Amygdala (tissue), 56 donors: ENCODE measurements at places on chromosomes 5 and 9.

GRCh38 chr5:154047324-154047723, 8.6 kb downstream of the MFAP3 start:
- DNase-seq, result no peak

GRCh38 chr5:173420108-173420507, 91.9 kb upstream of the STC2 start:
- no peak for DNase-seq

DNA sequence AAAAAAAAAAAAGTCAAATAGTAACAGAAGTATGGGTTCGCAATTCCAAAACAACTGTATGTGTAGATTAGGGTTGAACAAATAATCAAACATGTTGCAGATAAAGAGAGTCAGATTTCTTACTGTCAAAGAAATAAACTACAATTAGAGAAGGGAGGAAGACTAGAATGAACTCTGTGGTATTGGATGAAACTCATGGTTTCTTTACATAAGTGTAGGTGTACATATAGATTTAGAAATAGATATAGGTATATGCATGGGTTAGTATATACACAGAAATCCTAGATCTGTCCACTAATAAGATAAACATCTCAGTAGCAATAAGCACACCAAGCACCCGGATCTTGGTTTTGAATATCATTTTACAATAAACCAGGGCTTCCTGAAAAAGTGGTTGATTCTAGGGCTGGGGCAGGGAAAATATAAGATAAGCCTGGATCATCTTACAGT, 21.3 kb downstream of the DTWD2 start:
- DNase-seq, result no peak

GRCh38 chr5:40497573-40497972, 182.1 kb upstream of the PTGER4 start:
- no peak for DNase-seq

- no peak for DNase-seq
Measured at GRCh38 chr9:134653259-134654009, 11.8 kb downstream of the COL5A1 start.

DNA sequence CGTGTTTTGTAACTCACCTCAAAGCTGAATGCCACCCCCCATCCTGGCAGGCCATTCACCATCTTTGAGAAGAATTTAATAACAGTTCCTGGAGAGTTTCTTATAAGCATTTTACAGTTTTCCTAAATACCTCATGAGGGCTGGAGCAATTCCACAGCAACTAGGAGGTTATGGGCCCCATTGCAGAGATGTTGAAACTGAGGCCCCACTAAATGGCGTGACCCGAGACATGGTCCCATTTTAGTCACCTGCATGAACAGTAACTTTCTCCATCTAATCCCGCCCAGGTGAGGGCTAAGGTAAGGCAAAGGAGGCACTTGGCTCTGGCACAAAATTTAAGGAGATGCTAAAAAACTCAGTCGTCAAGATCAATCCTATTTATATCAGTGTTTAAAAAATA, 77.5 kb downstream of the PPARGC1B start:
- no peak for DNase-seq
